NCI-H510A treated with DMSO at 0.1 percent for 48 hours (cell line): ENCODE measurements at places on chromosomes 13 and 19.

DNA sequence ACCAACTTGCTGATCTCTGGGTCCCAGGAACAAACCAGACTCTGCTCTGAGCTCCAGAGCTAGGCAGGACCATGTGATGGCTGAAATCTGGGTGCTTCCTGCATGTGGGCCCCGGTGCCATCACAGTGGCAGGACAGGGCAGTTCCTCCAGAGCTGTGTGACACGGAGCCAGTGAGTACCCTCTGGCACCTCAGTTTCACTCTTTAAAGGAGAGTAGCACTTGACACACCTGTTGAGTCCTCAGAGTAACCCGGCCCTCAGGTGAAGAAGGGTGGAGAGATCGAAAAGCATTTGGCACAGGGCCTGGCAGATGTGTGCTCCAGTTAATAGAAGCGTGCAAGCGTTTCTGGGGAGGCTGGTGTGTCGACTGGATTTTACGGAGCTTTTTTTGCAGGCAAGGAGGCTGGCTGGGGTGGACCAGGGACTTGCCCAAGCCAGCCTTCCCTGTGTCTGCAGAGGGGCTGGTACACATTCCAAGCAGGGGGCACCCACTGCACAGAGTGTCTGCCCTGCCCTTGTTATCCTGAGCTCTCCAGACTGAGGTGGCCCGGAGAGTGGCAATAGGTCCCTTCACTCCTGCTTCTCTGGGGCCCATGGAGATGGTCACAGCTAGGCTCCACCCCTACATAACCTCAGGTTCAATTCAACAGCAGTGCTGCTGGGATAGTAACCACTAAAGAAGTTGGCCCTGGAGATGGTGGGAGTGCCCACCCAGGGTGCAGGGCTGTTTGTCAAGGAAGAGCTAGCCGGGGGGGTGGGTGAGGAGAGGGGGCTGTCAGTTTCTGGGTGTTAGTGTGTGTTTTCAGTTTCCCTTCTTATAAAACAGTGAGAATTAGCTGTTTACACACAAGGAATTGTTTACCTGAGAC lies 8.3 kb downstream of the RPS19 start:
- peak; percentile 80 for DNase-seq

DNA sequence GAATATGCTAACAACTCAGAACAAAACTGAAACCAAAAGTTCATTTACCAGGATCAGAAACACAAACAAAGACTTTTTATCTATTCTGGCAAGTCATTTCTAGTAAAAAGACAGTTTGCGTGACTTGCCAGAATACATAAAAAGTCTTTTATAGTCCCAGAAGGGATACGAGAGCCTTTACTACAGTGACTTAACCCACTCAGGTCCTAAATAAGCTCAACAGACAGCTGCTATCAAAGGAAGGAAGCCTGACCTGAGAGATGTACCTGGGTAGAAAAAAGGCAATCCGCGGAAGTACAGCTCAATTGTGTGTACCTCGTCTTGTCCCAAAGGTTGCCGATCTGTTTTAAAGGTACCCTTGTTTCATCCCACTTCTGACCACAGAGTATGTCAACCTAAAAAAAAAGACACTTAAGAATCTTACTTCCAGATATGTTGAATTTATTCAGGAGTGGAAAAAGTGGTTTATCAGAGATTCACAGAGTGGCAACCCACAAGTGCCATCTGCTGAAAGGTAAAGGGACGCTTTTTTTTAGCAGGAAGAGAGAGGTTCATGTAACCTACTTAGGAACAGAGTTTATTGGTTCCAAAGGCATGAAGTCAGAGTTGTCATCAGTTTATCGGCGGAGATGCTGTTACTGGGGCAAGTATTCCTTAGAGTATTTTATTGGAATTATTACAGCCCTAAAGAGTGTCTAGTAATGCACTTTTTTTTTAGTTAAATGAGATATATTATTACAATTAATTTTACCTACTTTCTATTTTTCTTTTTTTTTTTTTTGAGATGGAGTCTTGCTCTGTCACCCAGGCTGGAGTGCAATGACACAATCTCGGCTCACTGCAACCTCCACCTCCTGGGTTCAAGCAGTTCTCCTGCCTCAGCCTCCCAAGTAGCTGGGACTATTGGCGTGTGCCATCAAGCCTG lies 69.7 kb upstream of the C1QTNF9B start:
- DNase-seq = no peak

DNA sequence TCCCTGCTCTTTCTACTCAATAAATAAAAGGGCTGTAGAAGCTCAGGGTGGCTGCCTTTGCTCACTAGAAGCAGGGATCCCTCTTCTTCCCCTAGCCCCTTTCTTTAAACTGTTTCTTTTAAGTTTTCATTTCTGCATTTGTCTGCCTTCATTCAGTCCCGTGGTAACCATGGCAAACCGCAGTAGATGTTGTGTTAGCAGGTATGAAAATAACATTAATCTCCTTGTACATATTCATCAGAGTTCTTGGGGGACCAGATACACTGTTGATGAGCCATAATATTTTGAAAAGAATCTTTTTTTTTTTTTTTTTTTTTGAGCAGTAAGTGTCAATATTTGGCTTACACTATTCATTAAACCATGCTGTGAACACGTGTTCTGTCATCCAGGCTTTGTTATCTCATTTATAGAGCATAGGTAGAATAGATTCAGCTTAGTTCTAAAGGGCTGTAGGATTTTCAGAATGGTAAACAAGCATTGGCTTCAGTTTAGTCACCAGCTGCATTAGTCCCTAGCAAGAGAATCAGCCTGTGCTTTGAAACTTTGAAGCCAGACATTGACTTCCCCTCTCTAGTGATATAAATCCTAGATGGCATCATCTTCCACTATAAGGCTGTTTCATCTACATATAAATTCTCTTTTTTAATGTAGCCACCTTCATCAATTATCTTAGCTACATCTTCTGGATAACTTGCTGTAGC lies 59.4 kb upstream of the SPRY2 start:
- no peak for DNase-seq

DNA sequence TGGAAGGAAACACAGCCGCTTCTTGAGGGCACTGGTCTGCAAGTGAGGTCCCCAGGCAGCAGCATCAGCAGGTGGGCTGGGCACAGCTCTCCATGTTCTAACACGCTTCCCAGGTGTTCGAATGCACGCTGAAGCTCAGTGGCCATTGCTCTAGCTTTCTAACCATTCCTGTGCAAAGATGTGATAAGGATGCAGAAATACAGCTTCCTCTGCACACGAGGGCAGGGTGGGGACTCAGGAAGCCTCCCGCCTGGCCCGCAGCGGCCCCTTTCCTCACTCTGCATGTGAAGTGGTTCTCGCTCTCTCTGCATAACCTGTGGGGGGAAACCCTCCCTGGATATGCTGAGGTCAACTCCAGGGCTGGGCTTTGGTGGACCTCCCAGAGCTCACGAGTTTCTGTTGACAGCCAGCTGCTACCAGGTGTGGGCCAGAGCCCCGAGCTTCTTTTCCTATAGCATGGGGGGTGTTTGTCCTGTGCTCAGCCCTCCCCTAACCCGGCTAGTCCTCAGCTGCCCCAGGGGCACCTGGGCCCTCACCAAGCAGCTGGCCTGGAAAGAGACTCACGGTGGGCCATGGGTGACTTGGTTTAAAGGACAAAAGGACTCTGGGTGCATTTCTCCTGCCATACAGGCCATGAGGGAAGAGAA lies 168.2 kb downstream of the TEX29 start:
- no peak for DNase-seq

- peak; percentile 53 for DNase-seq
Measured at GRCh38 chr19:17180997-17181702, 34.0 kb upstream of the USE1 start.

- DNase-seq = no peak
Measured at GRCh38 chr13:50549221-50549942, 294.1 kb downstream of the DLEU7 start.

DNA sequence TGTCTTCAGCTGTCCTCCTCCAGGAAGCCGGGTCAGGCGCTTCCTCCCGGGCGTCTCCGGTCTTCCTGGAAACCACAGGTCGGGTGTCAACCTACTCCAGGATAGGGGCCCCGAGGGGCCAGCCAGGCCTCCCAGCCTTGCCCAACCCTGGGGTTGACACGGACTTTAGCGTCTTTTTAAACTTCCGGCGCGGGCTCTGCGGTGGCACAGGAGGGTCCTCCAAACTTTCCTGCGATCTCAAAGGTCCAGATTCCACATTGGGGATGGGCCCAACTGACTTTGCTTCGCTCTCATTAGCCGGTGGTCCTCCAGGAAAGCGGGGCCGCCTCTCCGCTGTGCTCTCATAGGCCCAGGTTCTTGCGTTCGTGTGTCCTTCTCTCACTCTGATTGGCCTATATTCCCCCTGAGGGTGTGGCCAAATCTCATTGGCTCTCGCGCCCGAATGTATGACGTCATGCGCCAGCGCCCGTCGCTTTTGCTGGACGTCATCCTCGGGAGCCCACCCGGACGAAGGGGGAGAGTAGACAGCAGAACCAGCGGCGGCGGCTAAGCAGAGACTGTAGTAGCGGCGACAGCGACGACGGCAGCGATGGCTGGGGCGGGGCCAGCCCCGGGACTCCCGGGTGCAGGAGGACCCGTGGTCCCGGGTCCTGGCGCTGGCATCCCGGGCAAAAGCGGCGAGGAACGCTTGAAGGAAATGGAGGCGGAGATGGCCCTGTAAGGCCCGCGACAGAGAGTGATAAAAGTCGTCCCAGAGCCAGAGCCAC lies at the start of gene RBM42:
TSS of gene RBM42 (plus strand) at position 472 of the 767 bp plus-strand sequence. CDS start at position 590, 118 bp downstream.
- peak; percentile 97 for DNase-seq

DNA sequence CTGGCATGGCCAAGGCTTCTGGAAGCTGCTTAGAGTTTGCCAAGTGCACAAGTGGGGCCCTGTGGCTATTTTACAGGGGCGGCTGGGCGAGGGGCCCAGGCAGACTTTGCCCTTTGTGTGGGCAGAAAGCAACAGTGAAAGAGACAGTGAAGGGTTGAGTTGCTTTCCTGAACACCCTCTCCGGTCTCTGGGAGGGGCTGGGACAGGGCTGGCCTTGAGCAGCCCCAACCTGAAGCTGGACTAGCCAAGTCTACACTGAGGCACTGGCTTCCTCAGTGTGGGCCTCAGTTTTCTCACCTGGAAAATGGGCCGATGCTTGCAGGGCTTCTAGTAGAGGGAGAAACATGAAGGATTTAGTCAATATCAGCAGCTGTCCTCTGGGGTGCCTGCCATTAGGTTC lies 2.4 kb upstream of the HOMER3 start:
- no peak for DNase-seq

- DNase-seq = peak; percentile 73
Measured at GRCh38 chr13:24192057-24192810, 31.7 kb downstream of the SPATA13 start.

DNA sequence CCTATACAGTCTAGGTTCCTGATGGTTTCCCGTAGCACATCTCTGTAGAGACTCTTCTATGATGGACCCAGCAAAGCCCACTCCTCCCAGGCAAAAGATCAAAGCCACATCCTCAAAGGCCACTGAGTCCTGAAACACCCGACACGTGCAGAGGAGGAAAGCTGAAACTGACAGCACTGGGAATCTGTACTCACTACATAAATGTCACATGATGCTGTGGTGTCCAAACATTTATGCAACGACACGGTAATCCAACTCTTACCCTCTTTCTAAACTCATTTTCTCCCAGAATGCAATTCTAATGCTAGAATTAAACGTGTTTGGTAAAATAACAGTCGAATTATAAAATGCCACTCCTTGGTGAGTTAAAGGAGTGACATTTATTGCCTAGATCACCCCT lies 7.0 kb upstream of the ZNF441 start:
- DNase-seq = no peak

DNA sequence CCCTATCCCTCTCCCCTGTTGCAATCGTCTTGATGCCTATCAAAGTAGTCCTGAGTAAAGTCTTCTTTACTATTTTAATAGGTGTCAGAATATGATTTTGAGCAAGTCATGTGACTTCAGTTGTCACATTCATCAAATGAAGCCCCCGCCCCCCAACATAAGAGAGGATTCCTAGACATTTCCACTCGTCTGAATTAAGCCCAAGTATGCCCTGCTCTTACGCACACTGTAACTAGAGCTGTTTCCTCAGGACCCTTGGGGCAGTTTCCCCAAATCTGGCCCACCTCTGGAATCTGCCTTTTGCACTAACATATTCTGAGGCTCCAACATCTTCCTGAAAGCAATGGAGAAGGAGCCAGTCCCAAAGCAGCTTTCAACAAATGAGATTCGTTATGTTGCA lies 25.5 kb downstream of the SACS start:
- no peak for DNase-seq

- peak; percentile 19 for DNase-seq
Measured at GRCh38 chr13:40992678-40993518, 26.2 kb downstream of the ELF1 start.

- no peak for DNase-seq
Measured at GRCh38 chr13:72963762-72964161, 95.0 kb upstream of the KLF5 start.

DNA sequence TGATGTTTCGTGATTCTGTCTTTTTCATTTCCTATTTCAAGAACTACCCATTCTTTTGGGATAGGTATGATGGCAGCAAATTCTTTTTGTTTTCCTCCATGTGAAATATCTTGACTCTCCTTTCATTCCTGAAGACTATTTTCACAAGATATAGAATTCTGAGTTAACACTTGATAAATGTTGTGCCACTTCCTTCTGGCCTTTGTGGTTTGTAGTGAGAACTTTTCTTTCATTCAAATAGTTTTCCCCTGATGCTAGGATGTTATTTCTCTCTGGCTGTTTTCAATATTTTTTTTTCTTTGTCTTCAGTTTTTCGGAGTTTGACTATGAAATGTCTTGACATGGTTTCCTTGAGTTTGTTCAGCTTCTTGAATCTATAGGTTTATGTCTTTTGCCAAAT lies 8.3 kb upstream of the TUBGCP3 start:
- DNase-seq = no peak

DNA sequence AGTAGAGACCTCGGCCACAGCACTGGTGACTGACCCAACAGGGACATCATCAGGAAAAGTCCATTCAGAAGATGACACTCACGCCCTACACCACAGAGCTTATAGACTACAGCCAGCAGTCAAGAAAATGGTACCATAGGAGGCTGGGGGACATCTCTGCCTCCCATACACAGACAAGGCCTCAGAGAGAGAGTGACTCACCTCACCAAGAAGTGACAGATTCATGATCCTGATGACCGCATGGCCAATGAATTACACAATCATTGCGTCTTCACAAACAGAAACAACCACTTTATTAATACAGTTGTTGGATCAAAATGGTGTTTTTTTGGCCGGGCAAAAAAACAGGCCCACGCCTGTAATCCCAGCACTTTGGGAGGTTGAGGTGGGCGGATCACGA lies 260.8 kb upstream of the TSHZ3 start:
- DNase-seq = no peak

- DNase-seq = no peak
Measured at GRCh38 chr19:39246951-39247669, 1.5 kb downstream of the IFNL4 start.

DNA sequence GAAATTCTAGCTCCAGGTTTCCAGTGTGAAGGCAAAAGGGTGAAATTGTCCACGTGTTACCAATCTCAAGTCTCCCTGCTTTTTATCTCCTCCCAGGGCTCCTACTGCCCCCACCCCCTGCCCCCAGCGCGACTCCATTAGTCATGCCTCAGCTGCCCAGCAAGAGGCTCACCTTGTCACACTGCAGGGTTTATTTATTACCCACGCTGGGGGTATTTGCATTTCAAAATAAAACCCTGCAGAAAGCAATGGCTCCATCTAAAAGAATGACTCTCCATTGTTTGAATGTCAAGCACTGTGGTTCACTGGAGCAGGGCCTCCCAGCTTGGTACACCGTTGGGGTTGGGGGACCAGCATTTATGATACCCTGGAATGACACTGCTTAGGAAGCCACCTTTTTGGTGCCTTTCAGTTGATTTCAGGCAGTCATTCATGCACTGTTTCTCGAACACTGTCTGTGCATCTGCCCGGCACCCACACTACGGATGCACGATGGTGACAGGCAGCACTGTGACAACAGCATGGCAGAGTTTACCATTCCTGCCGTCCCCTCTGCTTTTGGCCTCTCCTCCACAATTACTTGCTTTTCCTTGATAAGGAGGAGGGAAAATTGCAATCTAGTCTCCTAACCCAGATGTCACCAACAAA lies 9.9 kb upstream of the POP4 start:
- DNase-seq = no peak
